Brain (organoid and tissue), 16 donors: ENCODE measurements at places on chromosomes 4 and X.

DNA sequence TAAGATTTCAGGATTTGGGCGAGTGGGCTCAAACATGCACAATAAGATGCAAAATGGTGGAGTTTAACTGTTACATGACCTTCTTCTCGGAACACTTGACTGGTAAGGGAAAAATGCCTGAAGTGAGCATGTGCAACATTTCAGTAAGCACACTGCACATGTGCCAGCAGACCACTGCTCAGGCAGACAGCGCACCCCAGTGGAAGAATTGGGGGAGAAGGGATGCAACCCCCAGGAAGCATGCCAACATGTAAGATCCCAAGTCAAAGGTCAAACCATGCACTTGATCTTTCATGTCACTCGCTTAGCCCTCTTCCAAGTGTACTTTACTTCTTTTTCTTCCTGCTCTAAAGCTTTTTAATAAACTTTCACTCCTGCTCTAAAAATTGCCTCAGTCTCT, 256.3 kb downstream of the CENPC start:
- DNase-seq: peak; percentile 23

DNA sequence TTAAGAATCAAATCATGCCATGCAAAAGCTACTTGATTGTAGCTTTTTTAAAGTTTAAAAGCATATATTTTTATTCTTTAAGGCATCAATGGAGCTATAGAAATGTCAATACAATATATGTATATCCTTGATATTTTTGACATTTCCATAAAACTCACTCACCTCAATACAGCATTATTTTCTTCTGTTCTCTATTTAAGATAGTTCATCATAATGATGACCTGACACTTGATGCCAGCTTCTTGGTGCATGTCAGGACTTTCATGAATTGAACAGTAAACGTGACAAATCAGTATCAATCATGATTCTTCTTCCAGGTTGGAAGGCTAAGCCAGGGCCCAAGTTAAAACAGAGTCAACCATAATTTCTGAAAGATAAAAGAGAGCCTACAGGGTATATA, 33.6 kb upstream of the ATP8A1 start:
- no peak for DNase-seq

DNA sequence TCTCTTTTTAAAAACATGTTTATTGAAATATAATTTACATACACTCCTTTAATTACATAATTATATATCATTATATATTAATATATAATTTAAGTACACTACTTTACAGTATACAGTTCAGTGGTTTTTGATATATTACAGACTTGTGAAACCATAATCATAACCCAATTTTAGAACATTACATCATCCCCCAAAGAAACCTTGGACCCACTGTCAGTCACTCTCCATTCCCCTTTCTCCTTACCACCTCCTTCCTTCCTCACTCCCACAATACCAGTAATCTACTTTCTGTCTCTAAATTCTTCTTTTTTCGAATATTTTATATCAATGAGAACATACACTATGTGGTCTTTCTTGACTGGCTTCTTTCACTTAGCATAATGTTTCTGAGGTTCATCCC, 17.9 kb upstream of the EXOSC9 start:
- DNase-seq: no peak

DNA sequence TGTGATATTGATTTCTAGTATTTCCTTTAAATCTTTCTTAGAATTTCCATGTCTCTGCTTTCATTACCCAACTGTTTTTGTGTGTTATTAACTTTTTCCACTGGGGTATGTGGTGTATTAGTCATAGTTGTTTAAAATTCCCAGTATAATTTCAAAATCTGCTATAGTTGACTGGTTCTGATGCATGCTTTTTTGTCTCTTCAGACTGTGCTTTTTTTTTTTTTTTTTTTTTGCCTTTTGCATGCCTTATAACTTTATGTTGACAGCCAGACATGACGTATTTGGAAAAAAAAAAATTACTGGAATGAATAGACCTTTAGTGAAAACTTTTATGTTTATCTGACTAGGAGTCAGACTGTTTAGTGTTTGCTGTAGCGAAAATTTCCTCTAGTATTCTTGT, 580.4 kb downstream of the ANKRD50 start:
- DNase-seq: no peak

DNA sequence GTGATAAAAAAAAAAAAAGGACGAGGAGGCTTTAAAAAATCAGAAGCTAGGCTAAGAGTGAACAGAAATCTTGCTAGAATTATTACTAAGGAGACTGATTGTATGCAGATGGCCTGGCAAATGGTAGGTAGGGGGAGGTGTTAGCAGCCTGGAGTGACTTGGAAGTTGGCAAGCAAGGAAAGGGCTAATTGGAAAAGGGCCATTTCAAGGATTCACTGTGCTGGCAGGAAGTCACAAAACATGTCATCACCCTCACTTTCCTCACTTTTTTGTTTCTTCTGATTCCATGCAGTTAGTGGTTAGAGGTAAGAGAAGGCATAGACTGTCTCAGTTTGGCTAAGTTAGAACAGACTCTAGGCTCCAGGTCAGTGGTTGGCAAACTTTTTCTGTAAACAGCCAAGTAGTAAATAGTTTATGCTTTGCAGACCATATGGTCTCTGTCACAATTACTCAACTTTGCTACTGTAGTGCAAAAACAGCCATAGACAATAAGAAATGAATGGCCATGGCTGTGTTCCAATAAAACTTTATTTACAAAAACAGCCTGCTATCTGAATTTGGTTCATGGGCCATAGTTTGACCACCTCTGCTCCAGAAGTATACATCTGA, 646.5 kb upstream of the ACTRT1 start:
- DNase-seq: peak; percentile 70

DNA sequence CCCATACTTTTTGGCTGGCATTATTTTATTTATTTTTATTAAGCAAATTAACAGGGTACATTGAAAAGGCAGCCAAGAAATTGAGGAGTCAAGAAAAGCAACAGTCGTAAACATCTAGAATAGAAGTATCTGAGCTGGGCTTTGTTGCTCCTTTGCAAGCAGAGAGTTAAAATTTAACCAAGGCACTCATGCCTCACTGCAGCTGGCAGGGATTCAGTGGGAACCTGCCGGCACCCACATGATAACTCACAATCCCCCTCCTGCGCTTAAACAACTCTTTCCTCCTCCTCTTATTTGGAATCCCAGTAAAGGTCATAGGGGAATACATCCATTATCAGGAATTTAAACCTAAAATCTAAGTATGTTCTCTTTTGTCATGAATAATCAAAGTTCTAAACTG, 115.5 kb downstream of the SOX3 start:
- DNase-seq: peak; percentile 1

DNA sequence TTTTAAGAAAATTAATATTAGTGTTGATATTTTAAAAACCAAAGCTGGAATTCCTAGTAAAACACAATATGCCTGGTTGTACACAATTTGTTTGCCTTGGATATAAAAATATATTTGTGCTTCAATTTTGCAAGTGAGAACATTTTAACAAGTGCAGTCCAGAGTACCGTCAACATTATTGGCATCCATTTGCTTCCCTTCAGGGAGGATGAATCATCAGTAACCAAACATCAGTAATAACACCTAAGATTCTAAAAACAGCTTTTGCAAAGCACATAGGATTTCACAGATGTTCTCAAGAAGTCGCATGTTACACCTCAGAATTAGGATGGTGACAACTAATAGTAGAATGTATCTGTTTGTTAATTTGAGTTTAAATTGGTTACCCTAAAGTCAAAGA, 262.6 kb upstream of the BMP3 start:
- DNase-seq: no peak

DNA sequence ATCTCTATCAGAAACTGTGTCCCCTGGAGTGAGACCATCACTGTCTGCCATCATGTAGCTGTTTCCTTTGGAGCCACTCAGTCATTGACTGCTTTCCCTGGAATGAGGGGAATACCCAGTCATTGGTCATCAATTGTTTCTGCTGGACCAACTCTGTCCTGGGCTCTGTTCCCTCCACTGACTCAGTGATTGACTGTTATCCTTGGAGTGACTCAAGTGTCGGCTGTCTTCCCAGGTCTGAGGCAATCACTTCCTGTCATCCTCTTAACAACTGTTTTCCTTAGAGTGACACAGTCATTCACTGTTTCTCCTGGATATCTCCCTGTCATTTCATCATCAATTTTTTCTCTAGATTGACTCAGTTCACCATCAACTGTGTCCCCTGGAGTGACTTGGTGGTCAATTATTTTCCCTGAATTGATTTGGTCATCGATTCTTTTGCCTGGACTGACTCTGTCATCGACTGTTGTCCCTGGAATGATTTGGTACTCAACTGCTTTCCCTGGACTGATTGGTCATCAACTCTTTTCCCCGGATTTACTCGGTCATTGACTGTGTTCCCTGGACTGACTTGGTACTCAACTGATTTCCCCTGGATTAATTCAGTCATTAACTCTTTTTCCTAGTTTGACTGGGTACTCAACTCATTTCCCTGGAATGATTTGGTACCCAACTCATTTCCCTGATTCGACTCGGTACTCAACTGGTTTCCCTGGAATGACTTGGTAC, 327.9 kb upstream of the VCX start:
- no peak for DNase-seq

GRCh38 chr4:47073647-47074046, 42.3 kb downstream of the GABRB1 start:
- no peak for DNase-seq

DNA sequence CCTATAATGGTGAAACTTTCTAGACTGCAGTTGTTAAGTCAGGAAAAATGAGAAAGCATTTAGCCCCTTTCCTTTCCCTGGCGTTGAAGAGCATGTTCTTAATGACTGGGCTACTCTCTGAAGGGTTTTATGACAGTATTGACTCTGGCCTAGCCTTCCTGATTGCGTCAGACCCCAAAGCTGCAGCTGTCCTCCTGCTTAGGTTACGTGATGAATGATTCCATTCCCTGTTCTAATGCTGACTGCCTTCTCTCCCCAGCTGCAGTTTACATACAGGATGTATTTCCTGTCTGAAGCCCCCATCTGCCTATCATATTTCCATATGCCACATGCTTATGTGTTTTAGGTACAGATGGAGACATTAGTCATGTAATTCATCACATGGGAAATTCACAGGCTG, 105.8 kb upstream of the EGFL6 start:
- DNase-seq: peak; percentile 81

- peak; percentile 29 for DNase-seq
Measured at GRCh38 chr4:74671080-74671698, 123.1 kb downstream of the BTC start.

GRCh38 chrX:135463937-135464336, 42.2 kb downstream of the SMIM10L2A start:
- no peak for DNase-seq

GRCh38 chrX:97867266-97867665, 983.6 kb downstream of the RPA4 start:
- DNase-seq: no peak

DNA sequence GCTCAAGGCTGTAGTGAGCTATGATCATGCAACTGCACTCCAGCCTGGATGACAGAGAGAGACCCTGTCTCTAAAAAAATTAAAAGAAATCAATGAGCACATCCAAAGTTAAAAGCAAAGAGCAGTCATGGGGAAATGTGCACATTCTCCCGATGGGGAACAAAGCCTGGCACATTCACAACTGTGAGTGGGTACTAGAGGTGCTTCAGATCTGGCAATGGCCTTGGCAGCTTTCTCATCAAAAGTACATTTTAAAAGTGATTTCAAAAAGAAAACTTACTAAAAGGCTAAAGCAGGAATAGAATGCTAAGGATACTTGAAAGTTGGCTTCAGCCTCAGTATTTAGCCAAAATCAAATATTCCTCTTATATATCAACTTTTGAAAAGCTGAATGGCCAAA, 145.9 kb upstream of the MAOA start:
- no peak for DNase-seq
